ENCODE measurements at places on chromosomes 6 and 20. TPM values are rescaled to one million over a fixed set of nuclear protein-coding genes. Genes with fewer than 3 reads are reported as not detected.

The GRIK2 gene
- 0.16 TPM for total RNA-seq

The DDX43 gene
- not detected for total RNA-seq

The GPSM3 gene
- 3.1 TPM for total RNA-seq

DNA sequence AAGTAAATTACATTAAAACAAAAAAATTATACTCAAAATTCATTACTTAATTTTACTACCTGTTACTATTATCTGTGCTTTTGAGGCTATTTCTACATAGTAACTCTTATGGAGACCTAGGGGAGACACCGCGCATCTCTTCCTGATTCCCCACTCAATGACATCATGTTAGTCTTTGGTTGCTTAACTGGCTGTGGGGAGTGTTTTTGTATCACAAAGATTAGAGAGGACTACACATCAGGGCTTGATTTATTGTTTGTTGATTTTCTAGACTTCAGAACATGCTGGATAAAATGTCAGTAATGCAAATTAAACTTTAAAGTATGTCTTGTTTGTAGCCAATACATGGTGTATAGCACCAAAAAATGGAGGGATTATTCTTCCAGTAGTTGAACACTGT lies 26.0 kb downstream of the SLC2A10 start:
- DNase-seq = no peak

DNA sequence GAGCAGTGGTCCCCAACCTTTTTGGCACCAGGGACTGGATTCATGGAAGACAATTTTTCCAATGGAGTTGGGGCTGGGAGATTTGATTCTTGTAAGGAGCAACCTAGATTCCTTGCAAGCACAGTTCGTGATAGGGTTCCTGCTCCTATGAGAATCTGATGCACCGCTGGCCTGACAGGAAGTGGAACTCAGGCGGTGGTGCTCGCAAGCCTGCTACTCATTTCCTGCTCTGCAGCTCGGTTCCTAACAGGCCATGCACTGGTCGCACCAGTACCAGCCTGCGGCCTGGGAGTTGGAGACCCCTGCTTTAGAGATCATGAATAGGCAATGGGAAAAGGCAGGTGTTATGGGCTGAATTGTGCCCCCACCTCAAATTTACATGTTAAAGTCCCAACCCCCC lies 131.2 kb downstream of the PFDN4 start:
- DNase-seq = no peak

DNA sequence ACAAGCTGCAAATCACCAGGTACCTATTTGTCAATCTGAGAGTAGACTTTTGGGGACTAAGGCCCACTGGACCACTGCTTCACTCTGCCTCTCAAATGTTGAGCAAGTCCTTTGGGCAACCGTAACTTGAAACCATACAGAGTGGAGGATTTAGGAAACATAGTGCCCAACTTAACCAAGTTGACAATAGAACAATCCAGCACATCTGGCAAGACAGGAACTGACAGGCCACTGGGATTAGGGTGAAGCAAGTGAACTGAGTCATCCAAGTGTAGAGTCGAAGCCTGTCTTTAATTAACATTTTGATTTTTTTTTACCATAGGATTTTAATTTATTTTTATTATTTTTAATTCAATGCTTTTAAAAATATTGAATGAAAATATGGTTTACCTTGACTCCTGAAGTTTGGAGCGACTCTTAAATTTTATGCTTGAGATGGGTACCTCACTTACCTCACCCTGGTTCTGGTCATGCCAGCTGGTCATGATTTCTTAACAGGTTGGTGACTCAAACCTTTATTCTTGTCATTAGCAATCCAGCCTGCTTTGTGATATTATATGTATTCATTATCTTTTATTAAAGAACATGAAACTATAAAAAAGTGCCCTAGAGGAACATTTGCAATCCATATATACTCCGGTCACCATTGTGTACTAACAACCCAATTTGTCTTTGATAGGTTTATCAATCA lies 312.1 kb upstream of the DEFB112 start:
- no peak for DNase-seq

DNA sequence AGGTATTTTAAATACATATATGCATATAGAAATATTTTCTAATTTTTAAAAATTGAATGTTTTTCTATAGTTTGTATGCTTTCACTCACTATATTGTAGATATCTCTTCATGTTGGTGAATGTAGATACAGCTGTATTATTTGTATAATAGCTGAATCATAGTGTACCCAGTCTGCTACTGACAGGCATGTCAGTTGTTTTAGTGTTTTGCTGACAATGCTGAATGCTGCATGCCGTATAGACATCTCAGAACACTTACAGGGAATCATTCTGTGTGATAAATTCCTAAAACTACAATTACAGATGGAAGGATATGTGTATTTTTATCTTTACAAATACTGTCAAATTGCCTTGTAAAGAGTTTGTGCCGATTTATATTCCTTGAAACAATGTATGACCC lies 175.4 kb downstream of the SIM1 start:
- DNase-seq = no peak

DNA sequence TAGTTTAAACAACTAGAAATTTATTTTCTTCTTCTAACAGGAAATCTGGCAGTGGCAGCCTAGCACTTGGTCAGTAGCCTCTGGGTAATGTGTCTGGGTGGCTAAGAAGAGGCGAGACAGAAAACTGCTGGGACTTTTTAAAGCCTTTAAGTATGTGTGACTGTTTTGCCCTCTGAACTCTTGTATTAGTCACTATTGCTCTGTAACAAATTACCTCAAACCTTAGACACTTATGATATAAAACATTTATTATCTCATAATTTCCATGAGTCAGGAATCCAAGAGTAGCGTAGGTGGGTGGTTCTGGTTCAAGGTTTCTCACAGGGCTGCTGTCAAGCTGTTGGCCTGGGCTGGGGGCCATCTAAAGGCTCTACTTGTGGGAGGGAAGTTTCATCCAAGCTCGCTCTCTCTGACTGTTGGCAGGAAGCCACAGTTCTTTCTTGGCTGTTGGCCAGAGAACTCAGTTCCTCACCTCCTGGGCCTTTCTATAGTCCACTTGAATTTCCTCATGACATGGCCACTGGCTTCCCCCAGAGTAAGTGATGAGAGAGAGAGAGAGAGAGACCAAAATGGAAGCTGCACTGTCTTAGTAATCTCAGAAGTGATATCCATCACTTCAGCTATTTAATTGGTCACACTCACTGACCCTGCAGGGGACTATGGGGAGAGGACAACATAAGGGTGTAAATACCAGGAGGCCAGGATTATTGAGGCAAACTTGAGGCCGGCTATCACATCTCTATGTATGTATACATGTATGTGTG lies 17.4 kb upstream of the TBC1D22B start:
- peak; percentile 88 for DNase-seq

DNA sequence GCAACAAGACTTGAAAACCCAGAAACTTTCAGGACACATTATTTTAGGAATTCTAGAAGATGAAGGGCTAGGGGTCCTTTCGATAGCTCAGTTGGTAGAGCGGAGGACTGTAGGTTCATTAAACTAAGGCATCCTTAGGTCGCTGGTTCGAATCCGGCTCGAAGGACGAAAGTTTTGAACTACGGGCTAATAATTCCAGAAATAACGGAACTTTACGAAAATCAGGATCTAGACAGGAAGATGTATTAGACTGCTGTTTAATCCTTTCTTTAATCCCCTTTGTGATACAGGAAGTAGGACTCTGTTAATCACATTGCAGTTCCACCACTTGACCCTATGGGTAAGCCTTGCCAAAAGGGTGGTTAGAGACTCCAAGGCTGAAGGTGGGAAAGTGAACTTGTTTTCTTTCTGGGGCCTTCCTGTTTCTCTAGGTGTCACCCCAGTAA lies 21.2 kb upstream of the ABT1 start:
- no peak for DNase-seq

DNA sequence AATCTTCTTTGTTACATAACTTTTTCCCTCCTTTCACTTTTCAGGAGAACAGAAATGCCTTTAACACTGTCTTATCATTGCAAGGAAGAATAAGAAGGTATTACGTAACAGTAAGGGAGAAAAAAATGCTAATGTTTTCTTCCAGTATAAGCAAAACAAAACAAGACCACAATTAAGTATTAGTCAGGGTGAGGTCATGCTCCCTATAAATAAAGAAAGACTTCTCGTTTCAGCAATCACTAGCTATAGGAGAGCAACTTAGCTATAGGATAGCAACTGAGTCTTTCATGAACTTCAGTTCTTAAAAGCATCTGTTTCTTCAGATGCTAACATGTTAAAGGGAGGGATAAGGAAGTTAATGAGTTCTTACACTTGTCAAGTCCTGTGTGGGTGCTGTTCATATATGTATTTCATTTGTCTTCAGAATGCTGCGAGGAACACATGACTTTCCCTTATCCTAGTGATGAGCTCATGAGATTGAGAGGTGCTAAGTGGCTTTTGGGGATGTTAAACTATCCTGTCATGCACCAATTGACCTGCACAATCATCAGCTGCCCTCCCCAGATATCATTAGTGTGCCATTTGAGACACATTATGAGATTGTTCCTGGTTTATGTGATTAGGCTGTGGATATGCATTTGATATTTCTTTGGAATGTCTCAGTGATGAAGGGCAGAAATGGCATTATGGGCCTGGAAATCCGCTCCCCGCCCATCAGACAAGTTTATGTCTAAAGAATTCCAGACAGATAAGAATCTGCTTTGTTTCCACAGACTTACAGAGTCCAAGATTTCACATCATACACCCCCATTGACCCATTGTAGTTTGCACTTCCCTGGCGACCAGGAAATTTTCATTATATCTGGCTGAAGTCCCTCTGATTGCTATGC lies 37.5 kb downstream of the LAMA4 start:
- no peak for DNase-seq

DNA sequence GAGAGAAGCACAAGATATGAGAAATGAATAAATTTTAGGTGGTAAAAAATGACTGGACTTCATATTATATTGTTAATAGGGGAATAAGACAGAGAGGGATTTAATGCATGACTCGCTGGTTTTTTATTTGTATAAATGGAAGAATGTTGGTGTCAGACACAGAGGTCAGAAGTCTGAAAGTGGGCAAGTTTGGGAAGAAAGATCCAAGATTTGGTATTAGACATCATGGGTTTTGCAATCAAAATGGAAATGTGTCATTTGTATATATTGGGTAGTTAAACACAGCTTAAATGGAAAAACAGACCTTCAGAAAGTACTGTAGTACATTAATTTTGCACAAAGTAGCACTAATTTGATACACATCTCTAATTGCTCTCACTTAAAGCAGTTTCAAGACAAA lies 96.2 kb downstream of the EYA4 start:
- no peak for DNase-seq

DNA sequence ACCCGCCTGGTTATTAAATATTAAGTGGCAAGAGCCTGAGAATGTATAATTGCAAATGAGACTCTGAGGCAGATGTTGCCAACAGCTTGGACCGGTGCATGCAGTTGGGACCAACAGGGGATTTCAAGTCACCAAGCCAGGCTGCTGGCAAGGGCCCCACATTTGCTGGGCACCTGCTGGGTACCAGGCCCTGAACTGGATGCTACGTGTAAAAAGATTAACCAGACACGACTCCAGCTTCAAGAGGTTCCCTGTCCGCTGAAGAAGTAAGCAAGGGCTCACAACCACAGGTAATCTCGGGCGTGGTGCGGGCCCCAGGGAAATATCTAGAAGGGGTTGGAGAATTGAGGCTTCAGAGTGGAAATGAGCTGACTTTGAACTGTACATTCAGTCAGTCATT lies 13.2 kb upstream of the SIRPA start:
- DNase-seq = no peak

- no peak for DNase-seq
Observed at GRCh38 chr6:4901386-4902061, 102.3 kb downstream of the RPP40 start.

- no peak for DNase-seq
Observed at GRCh38 chr6:144497650-144498049, 212.5 kb downstream of the UTRN start.

DNA sequence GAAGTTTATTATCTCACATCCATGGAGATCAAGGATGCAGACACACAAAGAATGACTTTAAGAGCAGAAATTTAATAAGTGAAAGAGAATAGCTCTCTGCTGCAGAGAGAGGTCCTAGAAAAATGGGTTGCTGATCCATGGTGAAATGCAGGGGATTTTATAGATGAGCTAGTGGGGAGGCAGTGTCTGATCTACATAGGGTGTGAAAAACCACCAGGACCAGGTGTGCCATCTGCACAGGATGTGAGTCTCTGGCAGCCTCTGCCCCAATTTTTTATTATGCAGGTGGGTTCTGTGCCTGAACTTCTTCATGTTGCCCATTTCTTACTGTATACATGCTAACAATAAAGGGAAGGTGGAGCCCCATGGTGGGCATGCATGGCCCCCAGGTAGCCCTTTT lies 19.9 kb upstream of the NANP start:
- no peak for DNase-seq

DNA sequence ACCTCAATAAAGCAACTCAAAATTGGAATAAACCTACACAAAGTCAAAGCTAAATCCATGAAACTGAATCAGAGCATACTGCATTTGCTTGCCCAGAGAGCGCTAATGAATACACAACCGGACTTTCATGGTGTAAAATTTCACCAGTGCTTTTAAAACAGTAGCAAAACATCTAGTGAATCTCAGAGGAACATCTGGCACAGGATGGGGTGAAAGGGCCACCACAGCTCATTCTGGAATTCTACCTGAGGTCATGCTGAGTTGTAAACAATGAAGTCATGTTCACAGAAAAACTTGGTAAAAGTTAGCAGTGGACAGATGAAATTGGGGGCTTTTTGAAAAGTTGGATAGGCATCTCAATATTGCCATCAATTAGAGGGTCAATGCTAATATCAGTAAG lies 125.6 kb upstream of the STXBP5 start:
- DNase-seq = no peak

GRCh38 chr20:40787941-40788340 lies 98.9 kb upstream of the MAFB start:
- DNase-seq = no peak

DNA sequence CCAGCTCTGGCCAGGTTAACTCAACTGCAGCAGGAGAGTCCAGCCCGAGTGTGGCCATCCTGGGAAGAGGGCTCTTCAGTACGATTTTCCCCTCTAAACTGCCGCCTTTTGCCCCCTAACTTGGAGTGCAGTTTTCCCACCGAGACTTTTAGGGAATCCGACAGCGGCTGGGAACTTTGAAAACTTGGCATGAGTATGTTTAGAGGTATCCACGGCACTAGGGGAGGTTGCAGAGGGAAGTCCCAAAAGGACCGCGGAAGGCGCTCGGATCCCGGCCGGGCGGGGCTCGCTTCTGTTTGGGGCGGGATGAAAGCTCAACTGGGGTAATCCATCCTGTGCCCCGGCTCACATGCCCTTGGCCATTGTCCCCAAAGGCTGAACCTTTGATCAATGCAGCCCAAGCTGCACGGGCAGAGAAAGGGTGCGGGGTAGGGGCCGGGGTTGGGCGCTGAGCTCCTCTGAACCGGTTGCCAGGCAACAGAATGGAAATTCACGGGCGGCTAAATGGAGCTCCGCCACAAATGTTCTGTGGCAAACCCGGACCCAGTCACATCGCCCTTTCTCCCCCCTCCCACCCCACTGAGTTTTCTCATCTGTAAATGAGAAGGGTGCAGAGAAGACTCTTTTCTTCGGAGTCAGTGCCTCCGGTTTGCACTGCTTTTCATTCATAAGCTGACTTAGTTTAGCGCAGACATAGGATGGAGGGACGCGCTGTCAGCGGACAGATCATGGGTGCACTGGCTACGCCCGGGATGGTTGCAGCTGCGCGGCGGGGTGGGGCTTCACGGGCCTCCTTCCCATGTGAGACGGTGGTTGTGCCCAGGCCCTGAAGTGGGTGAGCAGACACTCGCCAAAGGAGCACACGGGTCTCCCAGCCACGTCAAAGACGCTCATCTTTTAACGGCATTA lies 2.3 kb downstream of the BMP6 start:
- DNase-seq = peak; percentile 59

- DNase-seq = no peak
Observed at GRCh38 chr6:1868561-1869261, 259.0 kb downstream of the FOXC1 start.
